ENCODE measurements at places on chromosomes 12 and 14.
A peak's percentile ranks its signal among the peaks of the same experiment; 100 is the strongest.

DNA sequence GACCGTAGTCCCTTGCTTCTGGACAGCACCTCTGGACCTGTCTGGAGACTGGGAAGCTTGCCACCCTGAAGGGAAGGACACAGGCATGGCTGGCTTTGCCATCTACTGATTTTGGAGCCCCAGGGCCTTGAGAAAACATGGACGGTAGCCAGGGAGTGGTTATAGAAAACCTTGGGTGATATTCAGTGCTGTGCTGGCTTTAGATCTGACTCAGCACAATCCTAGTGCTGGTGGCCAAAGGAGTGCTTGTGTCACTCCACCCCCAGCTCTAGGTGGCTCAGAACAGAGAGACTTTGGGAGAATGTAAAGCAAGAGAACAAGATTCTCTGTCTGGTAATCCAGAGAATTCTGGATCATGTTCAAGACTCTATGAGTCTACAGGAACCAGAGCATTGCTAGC, 214.5 kb upstream of the IGF1 start:
- no peak for DNase-seq

- DNase-seq = peak; percentile 94
These were observed at the start of gene PIGH for GRCh38 chr14:67599698-67600561. PIGH (minus strand) TSS chr14:67600268; CDS start chr14:67600203, 65 bp downstream.

- no peak for DNase-seq
These were observed 2.2 kb downstream of the LRFN5 start for GRCh38 chr14:41608681-41609390.

DNA sequence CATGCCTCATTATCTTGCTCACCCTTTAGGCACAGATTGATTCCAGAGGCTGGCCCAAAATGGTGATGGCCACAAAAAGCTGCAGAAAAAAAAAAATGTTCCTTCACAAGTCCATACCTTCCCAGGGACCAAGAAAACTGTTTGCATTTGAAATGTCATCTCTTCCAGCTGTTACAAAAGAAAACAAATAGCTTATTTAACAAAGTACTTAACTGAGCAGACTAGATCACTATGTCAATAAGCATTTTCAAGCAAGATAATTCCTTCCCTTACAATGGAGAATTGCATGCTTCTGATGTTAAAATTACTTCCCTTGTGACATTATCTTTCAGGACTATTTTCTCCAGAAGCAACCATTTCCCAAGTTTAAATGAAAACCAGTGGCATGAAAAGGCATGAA, 377.9 kb upstream of the KITLG start:
- no peak for DNase-seq

- no peak for DNase-seq
These were observed 359.9 kb downstream of the AEBP2 start for GRCh38 chr12:19799216-19799615.

GRCh38 chr12:129162805-129163204, 309.5 kb downstream of the GLT1D1 start:
- no peak for DNase-seq

GRCh38 chr12:58773986-58774385, 146.3 kb downstream of the LRIG3 start:
- no peak for DNase-seq

- DNase-seq = no peak
These were observed 849 bp downstream of the KRT5 start for GRCh38 chr12:52519387-52519703.

- no peak for DNase-seq
These were observed 392.7 kb downstream of the RPS29 start for GRCh38 chr14:49193332-49194065.

- DNase-seq = peak; percentile 2
These were observed 5.2 kb downstream of the RHOF start for GRCh38 chr12:121788176-121788818.

DNA sequence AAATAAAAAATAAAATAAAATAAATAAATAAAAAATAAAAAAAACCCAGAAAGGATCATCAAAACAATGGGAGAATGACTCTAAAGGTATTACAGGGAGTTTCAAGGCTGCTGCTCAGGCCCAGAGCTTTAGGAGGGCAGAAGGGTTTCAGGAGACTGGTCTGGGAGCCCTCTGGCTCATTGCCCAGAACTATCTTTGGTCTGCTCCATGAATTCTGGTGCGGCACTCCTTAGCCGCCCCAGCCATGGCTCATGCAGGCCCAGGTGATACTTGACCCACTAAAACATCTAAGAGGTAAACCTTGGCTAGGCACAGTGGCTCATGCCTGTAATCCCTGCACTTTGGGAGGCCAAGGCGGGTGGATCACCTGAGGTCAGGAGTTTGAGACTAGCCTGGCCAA, 14.7 kb upstream of the TMED10 start:
- no peak for DNase-seq

- DNase-seq = no peak
These were observed 24.3 kb downstream of the TSPAN9 start for GRCh38 chr12:3101309-3102024.

All from CD4-positive, alpha-beta T cell treated with Interleukin-6 for 4 hours (primary cell).